Mesenteric fat pad (tissue), 1 donor: ENCODE measurements at places on chromosomes 6 and 20.
A peak's percentile ranks its signal among the peaks of the same experiment; 100 is the strongest.

DNA sequence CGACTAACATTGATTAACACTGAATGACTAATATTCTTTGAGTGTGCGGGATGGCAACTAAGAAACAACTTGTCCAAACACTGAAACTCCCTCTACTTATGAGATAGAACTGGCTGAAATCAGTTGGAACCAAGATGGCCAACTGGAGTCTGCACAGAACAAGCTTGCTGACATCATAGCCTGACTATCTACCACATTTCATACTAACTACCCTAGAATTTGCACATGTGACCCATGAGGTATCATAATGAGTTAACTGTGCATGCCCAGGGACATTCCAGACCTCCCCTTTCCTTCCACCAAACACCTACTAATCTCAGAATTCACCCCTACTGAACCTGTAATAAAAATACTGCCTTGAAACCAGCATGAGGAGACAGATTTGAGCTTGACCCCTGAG is 43.2 kb downstream of the PHIP start:
- DNase-seq = no peak

- no peak for DNase-seq
Observed at GRCh38 chr6:68575765-68576439, 59.2 kb upstream of the ADGRB3 start.

GRCh38 chr6:3797231-3798054 is 45.9 kb upstream of the PXDC1 start:
- DNase-seq = no peak

- no peak for DNase-seq
Observed at GRCh38 chr6:36886950-36887618, 1.3 kb downstream of the C6orf89 start.

- peak; percentile 81 for DNase-seq
Observed at GRCh38 chr6:166757232-166758135, 130.4 kb upstream of the RPS6KA2 start.

- no peak for DNase-seq
Observed at GRCh38 chr6:30071081-30071818, 4.3 kb downstream of the PPP1R11 start.

- no peak for DNase-seq
Observed at GRCh38 chr20:49276161-49276960, 1.5 kb downstream of the ZNFX1 start.

- DNase-seq = no peak
Observed at GRCh38 chr6:164037171-164037870, 622.8 kb downstream of the QKI start.

DNA sequence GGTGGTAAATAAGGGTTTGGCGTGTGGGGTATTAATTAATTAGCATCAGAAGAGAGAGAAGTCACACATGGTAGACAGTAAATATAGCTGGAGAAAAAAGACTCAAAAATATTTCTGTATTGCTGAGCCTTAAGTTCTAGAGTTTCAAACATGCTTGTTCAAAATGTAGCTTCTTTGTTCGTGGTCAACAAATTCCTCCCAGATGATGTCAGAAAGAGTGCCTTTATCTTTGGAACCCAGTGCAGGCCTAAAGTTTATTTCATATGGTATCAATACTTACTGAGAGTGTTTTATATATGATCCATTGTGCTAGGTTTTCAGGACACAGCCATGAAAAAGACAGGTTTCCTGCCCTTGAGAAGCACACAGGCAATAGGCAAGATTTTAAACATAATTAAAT is 18.3 kb downstream of the MARCKS start:
- no peak for DNase-seq

DNA sequence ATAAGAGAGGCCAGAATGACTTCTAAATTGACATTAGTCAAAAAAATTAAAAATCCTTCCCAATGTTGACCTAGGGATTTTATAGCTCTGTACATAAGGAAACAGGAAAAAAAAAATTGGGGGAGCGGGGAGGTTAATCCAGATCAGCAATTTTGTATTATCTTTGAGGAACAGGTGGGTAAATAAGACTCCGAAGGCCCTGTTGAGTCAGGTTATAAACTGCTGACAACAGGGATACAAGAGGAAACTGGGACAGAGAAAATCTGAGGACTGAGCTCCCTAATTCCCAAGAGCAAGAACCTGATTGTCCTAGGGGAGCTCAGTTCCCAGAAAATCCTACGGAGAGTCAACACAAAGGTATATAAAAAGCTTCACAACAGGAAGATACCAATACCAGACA is 26.8 kb upstream of the CRIP3 start:
- DNase-seq = no peak

GRCh38 chr20:37207171-37207570 is 27.8 kb upstream of the MROH8 start:
- DNase-seq = no peak

GRCh38 chr6:52312461-52312860 is 27.9 kb upstream of the MCM3 start:
- no peak for DNase-seq

GRCh38 chr6:165684333-165684732 is 21.3 kb upstream of the PDE10A start:
- DNase-seq = no peak

GRCh38 chr6:27139756-27140579 is 107.5 kb upstream of the PRSS16 start:
- DNase-seq = no peak

GRCh38 chr6:84657486-84657885 is 106.9 kb downstream of the TBX18 start:
- no peak for DNase-seq

- no peak for DNase-seq
Observed at GRCh38 chr6:43926634-43927531, 156.9 kb downstream of the VEGFA start.

- no peak for DNase-seq
Observed at GRCh38 chr20:46689754-46690085, 476 bp upstream of the TP53RK start.

- no peak for DNase-seq
Observed at GRCh38 chr6:109296971-109297372, 85.3 kb downstream of the CD164 start.

GRCh38 chr20:58742668-58743566 is 50.3 kb downstream of the NPEPL1 start:
- no peak for DNase-seq

DNA sequence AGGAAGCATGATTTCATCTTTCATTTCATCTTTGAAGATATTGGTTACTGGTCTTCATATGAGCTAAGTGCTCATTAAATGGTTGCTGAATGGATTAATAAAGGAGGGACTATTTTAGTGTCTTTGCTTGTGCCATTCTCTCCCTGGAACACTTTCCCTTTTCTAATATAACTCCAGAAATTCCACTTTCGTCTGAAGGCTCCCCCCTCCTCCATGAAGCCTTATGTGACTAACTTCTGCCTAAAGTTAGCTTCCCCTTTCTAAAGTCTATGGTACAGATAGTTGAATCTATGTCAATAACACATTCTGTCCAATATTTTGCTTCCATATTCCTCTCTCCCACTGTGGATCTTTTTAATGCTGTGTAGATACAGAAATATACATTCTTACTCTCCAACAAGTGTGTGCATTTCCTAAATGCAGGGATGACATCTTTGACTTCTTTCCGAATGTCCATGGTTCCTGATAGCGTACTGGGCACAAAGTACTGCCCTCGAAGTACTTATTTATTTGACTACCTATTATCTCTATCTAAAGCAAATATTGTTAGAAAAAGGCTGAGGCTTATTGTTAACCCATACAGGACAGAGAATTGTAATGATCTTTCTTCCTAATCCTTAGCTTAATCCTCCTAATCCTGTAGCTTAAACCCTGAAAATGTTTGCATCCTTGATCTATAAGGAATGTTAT is 84.7 kb upstream of the ELOVL5 start:
- DNase-seq = no peak

- no peak for DNase-seq
Observed at GRCh38 chr6:156984178-156984738, 207.1 kb downstream of the ARID1B start.

DNA sequence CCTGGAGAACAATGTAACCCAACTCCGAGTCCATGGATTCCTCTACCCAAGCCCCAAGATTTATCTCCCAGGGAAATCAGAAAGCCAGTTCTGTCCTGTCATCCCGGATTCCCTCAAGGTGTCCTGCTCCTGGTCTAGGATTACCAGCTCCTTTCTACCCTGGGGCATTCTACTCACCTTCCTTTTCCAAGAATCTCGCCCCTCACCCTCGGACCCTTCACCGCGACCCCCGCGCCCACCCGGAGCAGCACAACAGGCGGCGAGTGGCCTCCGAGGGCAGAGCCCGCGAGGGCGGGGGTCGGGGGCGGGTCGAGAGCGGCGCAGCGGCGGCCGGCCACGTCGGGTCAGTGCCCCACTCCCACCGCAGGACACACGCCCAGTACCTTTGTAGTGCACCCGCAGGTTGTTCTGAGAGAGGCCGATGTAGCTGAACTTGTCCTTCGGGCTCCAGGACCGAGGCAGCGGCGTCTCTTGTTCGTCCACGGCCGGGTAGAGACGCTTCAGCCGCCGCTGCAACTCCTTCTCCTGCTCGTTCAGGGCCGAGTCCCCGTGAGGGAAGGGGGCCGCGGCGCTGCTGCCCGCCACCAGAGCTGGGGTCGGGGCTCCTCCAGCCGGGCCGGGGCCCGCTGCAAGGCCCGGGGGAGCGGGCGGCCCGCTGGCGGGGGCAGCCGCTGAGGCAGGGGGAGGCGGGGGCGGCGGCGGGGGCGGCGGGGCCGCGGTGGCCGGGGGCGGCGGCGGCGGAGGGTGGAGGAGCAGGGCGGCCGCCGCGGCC is 897 bp downstream of the RANBP9 start:
- DNase-seq = no peak

DNA sequence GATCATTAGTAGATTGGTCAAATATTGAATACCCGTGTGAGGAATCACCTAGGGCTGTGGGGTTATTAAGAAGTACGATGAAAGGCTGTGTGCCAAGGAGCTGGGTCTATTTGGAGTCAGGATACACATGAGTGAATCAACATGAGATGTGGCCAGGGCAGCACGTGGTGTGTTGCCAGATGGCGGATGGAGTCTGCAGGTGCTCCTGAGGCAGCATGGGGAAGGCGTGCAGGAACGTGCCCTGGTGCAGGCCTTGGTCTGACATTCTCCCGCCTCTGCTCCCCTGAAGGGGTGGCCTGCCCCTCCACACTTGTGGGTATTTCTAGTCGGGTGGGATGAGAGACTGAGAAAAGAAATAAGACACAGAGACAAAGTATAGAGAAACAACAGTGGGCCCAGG is 39.0 kb upstream of the SLC22A1 start:
- no peak for DNase-seq

DNA sequence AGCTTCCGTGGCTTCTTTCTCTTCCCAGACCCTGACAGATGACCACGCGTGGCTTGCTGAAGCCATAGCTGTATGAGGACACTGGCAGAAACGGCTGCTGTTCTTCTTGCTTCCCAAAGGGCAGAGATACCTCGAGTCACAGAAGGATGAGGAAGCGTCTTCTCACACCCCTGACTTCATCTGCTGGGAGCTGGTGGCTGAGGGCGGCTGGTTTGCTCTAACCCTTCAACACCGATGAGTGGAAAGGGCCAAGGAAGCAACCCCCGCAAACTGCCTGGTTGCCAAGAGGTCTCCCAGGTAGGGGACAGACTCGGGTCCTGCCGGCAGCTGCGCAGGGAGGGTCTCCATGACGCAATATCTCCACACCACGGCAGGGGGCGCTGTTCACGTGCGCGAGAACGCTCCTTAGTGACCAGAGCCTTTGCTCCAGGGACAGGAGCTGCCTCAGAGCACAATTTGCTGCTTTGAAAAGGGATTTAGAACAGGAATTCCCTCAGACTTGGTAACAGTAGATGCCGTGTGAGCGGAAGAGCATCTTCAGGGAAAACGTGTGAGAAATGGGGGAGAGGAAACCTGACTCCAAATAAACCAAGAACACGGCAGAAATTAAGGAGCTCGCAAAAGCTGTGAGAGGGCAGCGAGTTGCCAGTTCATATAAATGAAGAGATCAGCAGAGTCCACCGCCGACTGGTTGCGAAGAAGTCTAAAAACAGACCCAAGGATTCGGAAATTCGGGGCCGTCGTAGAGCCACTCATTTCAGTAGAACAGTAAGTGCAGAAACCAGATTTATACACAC is 80.2 kb downstream of the ERMARD start:
- DNase-seq = peak; percentile 93

- DNase-seq = no peak
Observed at GRCh38 chr20:57420571-57421252, 29.5 kb downstream of the RBM38 start.

- DNase-seq = no peak
Observed at GRCh38 chr6:162082520-162082919, 645.0 kb downstream of the PRKN start.

GRCh38 chr6:156767603-156768467 is 9.3 kb upstream of the ARID1B start:
- DNase-seq = no peak

DNA sequence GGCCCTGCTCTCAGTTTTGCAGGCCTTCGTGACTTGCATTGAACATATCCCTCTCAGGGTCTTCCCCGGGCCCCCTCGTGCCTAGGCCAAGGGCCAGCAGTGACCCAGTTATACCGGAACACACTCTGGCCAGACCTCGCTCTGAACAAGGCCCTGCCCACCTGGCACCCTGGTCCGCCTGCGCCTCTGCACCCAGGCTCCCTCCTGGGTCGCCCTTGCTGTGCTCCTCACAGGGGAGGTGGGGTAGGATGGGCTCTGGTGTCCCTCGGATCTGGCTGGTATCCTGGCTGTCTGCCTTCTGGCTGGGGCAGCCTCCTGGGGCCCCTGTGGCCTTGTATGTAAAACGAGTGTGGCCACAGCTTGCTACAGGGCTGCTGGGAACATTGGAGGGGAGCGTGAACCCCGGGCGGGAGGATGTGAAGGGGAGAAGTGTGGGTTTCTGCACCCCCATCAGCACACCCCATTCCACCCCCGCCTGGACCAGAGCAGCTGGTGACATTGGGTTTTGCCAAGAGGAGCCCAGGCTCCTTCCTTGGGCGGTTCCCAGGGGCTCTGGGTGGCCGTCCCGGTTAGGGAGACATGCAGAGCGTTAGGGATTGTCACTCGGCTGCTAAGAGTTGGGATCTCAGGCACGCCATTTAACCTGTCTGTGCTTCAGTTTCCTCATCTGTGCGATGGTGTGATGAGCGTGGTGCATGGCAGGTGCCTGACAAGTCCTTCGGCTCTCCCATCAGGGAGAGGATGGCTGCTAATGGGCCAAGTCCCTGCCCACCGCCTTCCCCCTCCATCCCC is 17.5 kb downstream of the SRC start:
- DNase-seq = peak; percentile 88
